ENCODE measurements at places on chromosomes 1 and 21. TPM values are rescaled to one million over a fixed set of nuclear protein-coding genes. Genes with fewer than 3 reads are reported as not detected.

AMPD1 gene
- 2.0 TPM for total RNA-seq

ZSWIM5 gene
- 16.5 TPM for total RNA-seq

HSPB7 gene
- total RNA-seq = 1.5 TPM

PTGER3 gene
- total RNA-seq = 1.3 TPM

SPATA45 gene
- not detected for total RNA-seq

Measured in mucosa of descending colon (tissue), 3 donors.